Fibroblast of skin of left biceps (primary cell): ENCODE measurements at places on chromosomes 2 and 18.

DNA sequence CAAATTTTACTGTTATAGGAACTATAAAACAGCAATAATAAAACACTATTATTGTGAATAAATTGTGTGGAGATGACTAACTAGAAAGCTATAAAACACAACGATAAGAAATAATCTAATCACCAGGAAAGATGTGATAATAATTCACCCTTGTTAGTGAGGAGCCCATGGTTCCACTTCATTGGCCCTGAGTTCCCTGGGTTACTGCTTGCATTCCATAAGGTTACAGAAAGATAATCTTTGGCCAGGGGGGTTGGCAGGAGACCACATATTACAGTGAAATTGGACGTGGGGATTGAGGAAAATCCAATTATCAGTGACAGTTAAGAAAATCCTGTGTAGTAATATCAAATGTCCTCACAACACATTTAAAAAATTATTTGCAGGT, 2.5 kb upstream of the CPO start:
- DNase-seq, result no peak

DNA sequence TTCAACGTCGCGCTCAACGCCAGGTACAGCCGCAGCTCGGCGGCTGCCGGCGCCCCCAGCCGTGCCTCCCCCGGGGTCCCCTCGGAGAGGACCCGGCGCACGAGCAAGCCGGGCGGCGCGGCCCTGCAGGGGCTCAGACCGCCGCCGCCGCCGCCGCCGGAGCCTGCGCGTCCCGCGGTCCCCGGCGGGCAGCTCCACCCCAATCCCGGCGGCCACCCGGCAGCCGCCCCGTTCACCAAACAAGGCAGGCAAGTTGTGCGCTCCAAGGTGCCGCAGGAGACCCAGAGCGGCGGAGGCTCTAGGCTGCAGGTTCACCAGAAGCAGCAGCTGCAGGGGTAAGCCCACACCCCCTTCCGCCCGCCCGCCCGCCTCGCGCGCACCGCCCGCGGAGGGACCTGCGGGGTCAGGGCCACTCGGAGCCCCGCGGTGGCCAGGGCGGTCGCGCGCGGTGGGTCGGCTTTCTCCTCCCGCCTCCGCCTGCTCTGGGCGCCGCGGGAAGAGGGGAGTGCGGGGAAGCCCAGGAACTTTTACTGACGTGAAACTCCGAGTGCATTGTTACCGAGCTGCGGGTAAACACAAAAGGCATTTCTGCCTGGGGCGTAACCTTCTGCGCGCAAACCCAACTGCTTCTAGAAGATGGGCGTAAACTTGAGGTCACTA, 861 bp downstream of the LTBP1 start:
- DNase-seq, result no peak

DNA sequence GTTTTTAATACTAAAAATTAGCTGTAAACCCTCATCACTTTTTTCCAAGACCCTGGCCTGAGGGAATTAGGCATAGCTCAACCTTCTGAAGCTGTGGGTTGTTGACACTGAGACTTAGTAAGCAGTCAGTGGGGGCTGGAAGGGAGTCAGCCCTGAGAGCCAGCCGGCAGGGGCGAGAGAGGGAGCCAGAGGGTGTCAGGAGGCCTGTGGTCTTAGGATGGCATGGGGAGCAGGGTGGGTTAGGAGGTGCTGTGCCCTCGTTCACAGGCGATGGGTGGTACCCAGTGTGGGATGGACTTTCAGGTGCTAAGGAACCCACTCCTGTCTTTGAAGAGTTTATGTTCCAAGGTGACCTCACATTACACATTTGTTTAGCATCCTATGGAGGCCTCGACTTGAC, 49.3 kb downstream of the IL1RL2 start:
- DNase-seq, result no peak

- DNase-seq, result no peak
Measured at GRCh38 chr2:215615803-215616174, 179.9 kb upstream of the FN1 start.

GRCh38 chr2:50004667-50005066, 850.4 kb upstream of the FSHR start:
- DNase-seq, result no peak

DNA sequence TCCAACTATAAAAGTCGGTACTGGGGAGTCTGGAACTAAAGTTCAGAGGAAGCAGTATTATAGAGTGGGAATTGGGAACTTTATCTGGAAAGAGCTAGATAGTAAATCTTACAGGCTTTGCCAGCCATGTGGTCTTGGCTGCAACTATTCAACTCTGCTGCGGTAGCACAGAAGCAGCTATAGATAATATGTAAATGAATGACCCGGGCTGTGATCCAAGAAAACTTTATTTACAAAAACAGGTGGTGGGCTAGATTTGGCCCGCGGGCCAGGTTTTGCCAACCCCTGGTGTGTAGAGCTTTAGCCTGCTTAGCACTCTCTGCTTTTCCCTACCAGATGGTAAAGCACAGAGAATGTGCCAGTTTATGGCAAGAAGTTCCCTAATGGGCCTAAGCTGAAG, 70.8 kb downstream of the TNP1 start:
- DNase-seq, result no peak
